CD4-positive, alpha-beta T cell treated with Interferon alpha-2 for 1 hour (primary cell): ENCODE measurements at places on chromosomes 12 and 14.

DNA sequence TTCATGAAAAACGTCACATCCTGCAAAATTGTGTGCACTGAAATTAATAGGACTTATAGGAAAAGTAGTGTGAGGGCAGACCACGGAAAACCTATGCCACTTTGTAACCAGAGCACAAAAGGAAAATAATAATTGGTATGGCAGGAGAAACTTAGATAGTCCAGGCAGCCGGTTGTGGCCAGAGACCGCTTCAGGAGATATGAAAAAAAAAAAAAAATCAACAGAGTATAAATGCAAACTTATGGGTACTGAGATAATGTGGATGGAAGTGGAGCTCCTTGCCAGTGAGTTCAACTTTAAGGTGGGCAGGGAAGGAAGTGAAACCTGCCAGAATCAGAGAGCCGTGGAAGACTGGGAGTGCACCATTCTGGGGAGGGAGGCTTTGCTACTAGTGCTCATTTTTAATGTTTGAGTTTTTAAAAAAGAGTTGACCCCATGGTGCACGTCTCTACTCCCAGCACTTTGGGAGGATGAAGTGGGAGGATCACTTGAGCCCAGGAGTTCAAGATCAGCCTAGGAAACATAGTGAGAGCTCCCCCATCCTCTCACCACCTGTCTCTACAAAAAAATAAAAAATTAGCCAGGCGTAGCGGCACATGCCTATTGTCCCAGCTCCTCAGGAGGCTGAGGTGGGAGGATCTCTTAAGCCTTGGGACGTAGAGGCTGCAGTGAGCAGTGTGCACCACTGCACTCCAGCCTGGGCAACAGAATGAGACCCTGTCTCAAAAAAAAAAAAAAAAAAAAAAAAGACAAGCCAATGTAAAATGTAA is 34.3 kb upstream of the METAP2 start:
- DNase-seq = no peak

GRCh38 chr12:121939186-121939585 is 20.8 kb downstream of the CFAP251 start:
- no peak for DNase-seq

GRCh38 chr14:45065540-45065939 is 18.4 kb upstream of the PRPF39 start:
- DNase-seq = no peak

- DNase-seq = no peak
Observed at GRCh38 chr14:61593330-61593729, 102.0 kb upstream of the HIF1A start.

- DNase-seq = no peak
Observed at GRCh38 chr12:125373375-125373774, 308.1 kb downstream of the AACS start.

DNA sequence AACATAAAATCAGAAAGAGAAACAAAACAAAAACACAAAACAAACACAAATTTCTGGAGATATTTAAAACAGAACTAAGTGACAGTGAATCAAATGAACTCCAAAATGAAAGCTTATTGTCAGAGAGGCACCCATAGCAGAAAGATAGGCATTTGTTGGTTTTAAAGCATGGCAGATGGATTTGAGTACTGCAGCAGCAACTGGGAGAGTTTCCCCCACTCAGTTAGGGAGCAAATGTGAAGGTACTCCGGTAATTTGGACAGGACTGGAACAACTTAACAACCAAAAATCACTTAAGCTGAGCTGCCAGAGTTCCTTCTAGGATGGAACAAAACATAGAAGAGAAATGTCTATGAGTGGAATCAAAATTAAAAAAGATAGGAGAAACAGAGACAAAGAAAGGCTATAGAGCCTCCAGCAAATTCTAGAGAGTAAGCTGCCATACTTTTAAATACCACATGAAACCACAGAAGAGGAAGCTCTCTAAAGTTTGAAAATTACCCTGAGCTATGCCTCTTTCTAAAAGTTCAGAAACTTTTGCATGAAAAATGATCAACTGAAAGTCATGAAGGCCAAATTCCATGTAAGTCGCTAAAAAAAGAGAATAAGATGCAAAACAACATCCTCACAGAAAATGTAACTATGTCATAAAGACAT is 1248.3 kb upstream of the USP15 start:
- no peak for DNase-seq
